ENCODE measurements at places on chromosomes 1 and 21.
A peak's percentile ranks its signal among the peaks of the same experiment; 100 is the strongest.

- no peak for DNase-seq
Observed at GRCh38 chr1:247531937-247532336, 4.3 kb downstream of the OR2C3 start.

GRCh38 chr1:218349348-218350034 lies 4.4 kb downstream of the TGFB2 start:
- DNase-seq = no peak

- no peak for DNase-seq
Observed at GRCh38 chr21:41817228-41817627, 50.4 kb upstream of the RIPK4 start.

GRCh38 chr1:226126824-226127569 lies 59.5 kb downstream of the ACBD3 start:
- DNase-seq = no peak

DNA sequence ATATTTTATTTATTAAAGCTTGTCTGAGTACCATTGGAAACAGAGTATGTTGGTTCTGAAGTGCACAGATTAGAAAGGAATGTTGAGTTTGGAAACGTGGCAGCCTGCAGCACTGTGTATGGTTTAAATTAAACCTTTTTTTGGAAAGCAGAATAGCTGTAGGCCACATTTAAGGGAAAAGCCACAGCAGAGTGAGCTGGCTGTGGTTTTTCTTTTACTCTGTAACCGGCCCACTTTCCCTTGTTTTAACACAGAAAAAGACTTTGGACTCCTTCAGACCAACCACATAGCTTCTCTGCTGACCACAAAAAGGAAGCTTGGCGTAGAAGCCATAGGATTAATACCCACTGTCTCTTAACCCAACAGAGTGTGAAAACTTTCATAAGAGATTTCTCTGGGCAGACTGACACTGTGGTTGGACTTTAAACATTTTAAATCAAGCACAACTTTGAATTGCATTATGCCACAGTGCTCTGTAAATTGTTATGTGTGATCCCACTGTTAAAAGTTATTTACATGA lies 75.2 kb downstream of the NFIA start:
- DNase-seq = no peak

DNA sequence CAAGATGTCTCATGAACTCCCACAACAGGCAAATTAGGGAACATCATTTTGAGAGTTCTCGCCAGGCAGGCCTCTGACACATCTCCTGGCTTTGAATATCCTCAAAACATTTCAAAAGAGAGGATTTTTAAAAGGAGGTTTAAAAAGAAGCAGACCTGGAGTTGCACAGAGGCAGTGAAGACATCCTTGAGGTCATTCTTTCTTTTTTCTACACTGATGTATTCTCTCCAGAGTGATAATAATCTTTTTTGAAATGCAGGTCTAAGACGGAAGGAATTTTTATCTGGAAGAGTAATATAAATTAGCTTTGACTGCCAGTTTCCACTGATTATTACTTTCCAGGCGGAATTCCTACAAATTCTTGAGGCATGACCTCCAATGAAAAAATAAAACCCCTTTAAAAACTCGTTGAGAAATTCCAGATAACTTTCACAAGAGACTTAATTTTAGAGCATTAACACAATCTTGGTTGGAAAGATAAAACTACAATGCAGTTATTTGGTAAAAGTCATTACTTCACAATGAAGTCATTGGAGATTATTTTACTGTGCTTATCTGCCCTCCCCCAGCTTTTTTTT lies 125.0 kb downstream of the LYPLAL1 start:
- DNase-seq = no peak

- DNase-seq = no peak
Observed at GRCh38 chr1:97849345-97850340, 71.2 kb downstream of the DPYD start.

DNA sequence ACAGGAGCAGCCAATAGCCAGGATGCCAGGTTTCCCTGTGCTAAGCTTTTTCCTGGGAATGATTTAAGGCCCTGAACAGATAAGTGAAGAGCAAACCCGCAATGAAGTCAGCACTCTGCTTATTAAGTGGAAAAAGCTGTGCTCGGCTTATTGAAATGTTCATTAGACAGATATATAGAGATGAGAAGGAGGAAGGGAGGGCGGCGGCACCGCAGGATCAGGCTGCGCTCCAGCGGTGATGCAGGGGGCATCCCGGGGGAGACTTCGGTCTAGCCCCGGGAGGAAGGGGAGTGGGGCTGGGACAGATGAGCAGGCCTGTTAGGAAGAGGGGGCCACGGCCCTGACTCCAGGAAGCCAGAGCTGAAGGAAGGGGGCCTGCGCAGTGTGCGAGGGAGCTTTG lies 115.0 kb downstream of the TMEM53 start:
- no peak for DNase-seq

DNA sequence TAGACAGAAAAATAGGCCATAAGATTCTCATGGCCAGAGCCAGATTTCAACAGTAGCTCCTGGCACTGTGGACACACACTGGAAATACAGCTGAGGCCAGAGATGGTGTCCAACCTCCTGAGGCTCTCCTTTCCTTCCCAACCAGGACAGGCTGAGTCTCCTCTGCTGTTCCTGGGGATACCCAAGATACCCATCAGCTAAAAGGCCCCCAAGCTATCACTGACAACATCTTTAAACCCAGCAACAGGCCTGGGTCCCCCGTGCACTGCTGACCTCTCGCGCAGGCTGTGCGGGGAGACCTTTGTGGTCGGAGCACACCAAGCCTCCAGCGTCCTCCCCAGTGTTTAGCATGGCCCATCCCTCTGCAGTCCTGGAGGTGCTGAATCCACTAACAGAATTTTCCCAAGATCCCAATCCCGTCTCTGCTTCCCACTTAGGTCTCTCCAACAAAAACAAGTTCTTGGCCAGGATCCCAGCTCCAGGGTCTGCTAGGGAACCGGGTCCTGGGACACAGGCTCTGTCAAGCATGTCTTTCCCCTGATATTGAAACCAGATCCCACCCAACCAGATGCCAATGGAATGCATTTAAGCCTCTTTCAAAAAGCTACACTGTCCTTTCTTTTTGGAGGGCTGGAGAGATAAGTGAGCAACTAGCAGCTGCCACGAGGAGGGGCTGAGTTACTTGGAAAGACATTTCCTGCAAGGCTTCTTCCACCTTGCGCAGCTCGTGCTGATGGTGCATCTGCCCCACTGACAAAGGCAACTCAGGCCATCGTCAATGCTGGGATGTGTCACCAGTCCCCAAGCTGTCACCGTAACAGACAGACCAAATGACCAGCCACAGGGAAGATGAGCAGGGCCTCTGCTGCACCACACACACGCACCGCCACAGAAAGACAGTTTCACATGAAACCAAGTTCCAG lies 73.2 kb downstream of the BCAR3 start:
- DNase-seq = no peak

DNA sequence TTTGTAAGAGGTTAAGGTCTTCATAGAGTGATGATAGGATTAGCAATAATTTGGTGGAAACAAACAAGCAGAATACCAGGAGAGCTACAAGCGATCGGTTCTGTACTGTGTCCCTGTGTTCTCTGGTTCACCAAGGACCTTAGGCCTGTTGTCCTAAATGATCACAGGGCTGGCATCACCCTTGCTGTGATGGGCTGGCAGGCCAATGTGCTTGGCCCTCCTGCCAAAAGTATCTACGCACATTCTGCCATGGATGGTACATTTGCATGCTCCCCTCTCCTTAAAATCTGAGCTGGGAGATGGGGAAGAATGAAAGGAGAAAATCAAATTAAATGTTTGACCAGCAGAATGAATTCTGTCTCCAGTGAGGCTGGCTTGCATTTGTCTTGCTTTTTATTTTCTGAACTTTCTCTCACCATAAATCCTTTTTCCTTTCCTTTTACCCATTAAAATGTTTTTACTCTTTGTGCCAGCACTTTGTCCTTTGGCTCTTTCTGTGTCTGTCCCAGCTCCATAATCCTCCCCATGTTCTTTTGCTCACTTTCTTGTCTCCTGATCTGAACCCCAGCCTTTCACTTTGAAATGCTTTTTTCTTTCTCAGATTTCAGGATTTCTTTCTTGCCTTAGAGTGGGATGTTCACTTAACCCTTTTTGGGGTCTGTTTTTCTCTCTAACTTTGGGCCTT lies 51.7 kb downstream of the PBX1 start:
- no peak for DNase-seq

- no peak for DNase-seq
Observed at GRCh38 chr1:26787381-26787705, 407 bp upstream of the PIGV start.

GRCh38 chr1:34843392-34844251 lies 15.9 kb downstream of the SMIM12 start:
- no peak for DNase-seq

GRCh38 chr1:161805399-161806197 lies 39.5 kb downstream of the ATF6 start:
- DNase-seq = no peak

DNA sequence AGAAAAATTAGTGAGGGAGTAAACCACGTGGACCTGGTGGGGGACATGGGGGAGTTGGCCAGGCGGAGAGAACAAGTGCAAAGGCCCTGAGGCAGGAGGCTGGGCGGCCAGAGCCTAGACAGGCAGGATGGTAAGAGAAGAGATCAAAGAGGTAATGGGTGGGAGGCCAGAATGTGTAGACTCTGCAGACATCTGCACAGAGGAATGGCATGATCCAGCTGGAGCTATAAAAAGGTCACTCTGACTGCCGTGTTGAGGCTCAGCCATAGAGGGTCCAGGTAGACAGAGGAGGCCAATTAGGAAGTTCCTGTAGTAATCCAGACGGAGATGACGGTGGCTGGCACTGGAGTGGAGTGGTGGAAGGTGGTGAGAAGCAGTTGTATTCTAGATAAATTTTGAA lies 3.6 kb downstream of the H6PD start:
- no peak for DNase-seq

GRCh38 chr1:237179503-237179902 lies 137.5 kb downstream of the RYR2 start:
- DNase-seq = no peak

DNA sequence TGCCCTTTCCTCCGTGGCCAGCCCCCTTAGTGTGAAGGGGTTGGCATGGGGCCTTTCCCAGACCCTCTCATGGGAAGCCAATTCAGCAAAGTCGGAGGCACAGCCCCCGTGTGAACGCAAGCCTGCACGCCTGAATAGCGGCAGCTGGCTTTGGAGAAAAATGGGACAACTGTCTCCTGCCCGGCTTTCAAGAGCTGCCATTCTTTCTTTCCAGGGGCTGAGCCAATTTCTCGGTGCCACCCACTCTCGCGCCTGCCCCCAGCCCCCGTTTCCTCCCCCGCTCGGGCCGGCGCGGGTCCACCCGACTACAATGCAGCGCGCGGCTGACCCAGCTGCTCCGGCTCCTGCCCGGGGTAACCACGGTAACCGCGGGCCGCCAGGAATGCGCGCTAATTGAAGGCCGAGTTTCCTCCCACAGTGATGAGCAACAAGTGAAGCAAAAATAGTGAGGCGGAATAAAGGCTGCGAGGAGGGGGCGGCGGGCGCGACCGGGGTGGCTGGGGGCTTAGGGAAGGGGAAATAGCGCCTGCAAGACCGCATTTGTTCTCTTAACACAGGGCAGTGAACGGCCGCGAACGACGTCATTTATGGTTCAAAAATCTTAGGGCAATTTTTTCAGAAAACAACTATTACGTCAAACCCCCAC lies 27.8 kb downstream of the ILDR2 start:
- DNase-seq = no peak

- DNase-seq = peak; percentile 52
Observed at GRCh38 chr1:151187205-151187604, 2.8 kb downstream of the VPS72 start.

DNA sequence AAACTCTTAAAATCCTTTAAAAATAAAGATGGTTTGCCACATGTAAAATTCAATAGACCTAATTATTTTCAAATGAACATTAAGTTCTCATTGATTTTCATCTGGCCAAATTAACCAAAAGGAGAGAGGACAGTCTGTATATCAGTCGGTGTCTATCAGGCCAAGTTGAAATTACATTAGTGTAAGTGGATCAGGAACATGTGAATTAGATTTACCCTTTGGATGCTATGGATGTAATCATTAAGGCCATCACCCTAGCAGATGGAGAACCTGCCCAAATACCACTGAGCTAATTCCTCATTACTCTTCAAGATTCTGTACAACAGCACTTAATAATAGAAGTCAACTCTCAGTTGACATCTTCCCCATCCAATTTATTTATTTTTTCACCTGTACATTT lies 29.5 kb upstream of the DPT start:
- no peak for DNase-seq

GRCh38 chr1:19885821-19886220 lies 3.6 kb downstream of the OTUD3 start:
- no peak for DNase-seq

DNA sequence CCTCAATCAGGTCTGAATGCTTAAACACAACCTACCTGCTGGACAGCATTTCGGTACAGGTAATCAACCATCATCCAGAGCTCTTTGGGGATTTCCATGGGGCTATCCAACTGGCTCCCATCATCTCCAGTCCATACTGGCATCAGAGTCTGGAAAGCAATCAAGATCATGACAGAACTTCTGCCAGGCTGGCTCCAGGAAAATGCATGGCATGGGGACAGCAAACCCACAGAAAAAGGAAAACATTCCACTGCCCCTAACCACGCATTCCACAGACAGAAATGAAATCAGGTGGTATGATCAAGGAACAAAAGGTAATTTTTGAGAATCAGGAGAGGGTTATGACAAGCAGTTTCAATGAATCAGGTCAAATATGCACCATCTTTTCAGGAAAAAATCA lies 9.1 kb upstream of the MTF1 start:
- DNase-seq = no peak

GRCh38 chr1:199272628-199273086 lies 633.8 kb downstream of the PTPRC start:
- DNase-seq = no peak

GRCh38 chr21:36788120-36788638 lies 89.3 kb downstream of the SIM2 start:
- DNase-seq = no peak

DNA sequence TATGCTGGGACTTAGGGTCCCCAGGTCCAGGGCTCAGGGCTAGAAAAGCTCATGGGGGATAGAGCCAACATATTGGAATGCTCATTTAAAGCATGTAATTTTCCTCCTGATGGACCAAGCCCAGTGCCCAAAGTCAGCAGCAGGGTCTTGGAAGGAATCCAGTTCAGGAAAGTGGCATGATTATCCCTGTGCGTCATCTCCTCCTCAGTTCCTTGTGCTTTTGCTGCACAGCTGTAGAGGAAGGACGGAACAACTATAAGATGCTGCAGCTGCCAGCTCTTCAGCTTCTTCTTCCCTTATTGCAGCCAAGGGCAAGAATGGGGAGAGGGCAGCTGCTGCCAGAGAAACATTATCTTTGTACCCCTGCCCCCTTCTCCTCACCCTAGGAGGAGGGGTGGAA lies 58.4 kb downstream of the OVGP1 start:
- no peak for DNase-seq

All from NCI-H1694 (cell line).